ENCODE measurements at places on chromosomes 7 and 10.

GRCh38 chr7:21948887-21949540 is 3.3 kb upstream of the CDCA7L start:
- no peak for DNase-seq

- peak; percentile 53 for DNase-seq
These were observed 506.4 kb upstream of the C7orf33 start for GRCh38 chr7:148084138-148084537.

DNA sequence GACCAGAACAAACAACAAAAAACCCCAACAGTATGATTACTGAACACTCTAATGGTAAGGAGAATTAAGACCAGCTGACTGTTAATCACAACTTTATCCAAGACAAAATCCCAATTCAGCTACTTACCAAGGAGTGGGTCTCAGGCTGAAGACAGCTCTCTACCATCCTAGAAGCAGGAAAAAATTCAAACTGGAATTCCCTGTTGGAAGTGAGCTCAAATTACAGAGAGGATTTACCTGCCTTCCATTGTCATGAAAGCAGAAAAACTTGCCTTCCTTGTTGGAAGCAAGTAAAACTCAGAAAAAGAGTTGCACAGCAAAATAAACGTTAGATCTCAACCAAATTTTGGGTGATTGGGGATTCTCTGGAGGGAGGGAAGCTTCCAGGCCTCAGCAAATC is 20.9 kb downstream of the SPAM1 start:
- no peak for DNase-seq

DNA sequence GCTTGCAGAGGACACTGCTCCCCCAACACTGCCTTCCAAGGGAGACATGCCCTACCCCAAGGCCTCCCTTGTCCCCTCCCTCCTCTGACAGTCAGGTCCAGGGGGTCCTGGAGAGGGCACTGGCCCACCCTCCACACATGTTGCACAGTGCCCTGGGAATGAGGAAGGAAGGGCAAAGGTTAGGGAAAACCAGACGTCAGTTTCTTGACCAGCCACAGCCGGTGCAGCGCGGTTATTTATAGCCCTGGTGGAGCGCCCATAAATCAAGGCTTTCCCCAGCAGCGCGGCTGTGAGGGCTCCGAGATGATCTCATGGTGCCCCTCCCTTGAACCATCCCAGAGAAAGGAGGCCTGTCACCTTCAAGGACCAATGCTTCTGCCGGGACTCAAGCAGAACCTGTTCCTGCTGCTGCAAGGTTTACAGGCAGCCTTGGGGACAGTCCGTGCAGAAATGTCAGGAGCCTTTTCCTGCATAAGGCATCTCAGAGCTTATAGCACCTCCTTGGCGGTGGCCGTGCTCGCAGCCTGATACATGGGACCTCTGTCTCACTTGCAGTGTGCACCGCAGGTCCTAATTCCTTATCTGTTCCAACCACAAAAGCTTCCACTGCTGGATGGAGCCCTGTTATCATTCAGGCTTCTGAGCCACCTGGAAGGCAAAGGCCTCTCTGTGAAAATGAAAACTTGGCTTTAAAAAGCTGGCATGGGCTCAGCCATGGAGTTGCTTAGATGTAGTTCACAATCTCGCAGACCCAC is 127.3 kb downstream of the LHPP start:
- DNase-seq: peak; percentile 61

GRCh38 chr7:128201067-128201689 is 39.9 kb upstream of the LEP start:
- peak; percentile 28 for DNase-seq

DNA sequence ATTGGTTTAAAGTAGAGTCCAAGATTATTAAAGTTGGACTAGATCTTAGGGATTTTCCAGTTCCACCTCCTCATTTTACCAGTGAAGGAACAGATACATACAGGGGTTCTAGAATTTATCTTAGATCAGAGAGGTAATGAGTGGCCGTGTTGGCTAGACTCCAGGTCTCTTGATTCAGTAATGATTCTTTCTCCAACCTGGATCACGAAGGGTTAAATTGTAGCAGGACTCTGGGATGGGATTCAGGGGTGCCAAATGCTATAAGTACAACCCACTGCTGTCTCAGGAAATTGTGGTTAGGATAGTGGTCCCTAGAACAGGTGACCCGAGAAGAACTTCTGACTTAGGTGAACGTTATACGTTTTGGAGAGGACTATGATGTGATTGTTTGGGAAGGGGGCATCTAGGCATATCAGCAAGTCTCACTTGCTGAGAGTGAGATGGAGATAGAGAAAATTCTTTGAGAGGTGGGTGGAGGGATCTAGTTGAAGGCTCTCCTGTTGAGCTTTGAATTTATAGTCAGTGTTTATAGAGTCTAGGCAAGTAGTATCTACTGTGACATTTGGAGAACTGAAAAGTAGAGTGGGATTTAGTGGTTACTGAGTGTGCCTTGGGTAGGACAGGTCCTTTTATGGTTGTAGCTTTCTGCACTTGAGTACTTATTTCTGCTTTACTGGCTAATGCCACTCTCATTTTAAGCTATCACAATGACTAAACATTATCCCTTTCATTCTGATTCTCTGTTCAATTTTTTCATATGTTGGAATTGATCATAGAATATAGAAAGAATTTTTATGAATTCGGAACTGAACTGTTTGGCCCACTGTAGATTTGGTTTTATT is 58.3 kb downstream of the ST7 start:
- no peak for DNase-seq

DNA sequence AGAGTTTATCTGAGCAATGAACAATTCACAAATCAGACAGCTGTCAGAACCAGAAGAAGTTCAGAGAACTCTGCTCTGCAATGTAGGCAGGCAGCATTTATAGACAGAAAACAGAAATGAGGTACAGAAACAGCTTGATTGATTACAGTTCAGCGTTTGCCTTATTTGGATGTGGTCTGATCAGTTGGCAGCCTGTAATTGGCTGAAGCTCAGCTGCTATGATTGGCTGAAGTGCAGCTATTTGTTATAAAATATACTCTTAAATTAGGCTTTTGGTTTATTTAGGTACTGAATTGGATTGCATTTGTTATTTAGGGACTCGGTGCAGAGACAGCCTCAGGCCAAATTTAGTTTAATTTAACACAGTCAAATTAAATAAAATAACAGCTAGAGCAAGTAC is 85.8 kb upstream of the JAZF1 start:
- DNase-seq: no peak

DNA sequence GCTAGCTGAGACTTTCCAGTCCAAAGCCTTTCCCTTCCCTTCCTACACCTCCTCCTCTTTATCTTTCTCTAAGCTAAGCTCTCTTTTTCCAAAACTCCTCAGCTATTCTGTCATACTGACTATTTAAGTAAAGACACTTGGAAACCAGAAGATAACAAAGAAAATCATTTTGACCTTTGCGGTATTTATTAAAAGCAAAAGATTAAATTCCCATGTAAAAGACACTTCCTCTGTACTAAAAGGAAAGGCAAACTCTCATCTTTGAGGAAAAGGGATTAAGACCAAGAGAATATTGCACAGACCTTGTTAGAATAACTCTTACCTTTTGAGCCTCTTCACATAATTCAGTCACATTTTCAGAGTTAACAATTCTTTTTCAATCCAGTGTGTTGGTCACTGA is 15.8 kb downstream of the ST8SIA6 start:
- no peak for DNase-seq

DNA sequence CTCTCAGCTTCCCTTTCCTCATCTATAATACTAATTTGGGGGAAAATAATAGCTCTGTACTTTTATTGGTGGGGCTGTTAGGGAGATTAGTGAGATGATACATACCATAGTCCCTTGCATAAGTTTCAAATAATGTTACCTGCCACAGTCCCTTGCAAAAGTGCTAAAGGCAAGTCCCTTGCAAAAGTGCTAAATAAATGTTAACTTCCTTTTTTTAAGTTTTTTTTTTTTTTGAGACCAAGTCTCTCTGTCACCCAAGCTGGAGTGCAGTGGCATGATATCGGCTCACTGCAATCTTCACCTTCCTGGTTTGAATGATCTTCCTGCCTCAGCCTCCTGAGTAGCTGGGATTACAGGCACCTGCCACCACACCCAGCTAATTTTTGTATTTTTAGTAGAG is 43.4 kb upstream of the SRGN start:
- no peak for DNase-seq

DNA sequence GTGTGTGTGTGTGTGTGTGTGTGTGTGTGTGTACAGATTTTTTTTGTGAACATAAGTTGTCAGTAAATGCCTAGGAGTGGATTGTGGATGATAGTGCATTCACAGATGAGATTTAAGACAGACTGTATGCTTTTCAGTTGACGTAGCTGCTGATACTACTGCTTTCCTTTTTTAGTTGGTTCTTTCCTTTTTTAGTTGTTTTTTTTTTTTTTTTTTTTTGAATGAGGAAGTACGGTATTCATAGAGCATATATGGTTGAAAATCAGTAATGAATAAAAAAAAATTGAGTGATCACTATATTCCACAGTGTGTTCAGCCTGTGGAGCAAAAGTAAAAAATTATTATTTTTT is 80.5 kb downstream of the RBM33 start:
- no peak for DNase-seq

DNA sequence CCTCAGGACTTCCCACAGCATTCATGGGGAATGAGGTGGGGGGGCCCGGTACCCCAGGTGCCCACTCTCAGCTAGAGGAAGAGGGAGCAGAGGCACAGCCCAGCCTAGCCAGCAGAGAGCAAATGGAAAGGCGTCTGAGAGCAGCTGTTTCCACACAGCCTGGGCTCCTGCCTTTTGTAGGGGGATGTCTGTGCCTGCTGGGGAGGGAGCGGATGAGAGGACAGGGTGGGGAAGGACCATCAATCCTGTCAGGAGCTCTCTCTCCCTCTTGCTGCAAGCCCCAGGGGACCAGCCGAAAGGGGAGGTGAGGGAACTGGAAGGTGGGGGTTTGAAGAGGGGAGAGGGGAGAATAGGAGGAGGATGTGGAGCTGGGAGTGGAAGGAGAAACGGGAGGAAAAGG is at the start of gene PKD2L1:
Gene PKD2L1, minus strand, starts transcription at position 150 of the 400 bp plus-strand sequence. Its CDS starts 125 bp downstream, at position 25.
- no peak for DNase-seq

- peak; percentile 76 for DNase-seq
These were observed 132.7 kb downstream of the ELAPOR2 start for GRCh38 chr7:86926732-86927131.

DNA sequence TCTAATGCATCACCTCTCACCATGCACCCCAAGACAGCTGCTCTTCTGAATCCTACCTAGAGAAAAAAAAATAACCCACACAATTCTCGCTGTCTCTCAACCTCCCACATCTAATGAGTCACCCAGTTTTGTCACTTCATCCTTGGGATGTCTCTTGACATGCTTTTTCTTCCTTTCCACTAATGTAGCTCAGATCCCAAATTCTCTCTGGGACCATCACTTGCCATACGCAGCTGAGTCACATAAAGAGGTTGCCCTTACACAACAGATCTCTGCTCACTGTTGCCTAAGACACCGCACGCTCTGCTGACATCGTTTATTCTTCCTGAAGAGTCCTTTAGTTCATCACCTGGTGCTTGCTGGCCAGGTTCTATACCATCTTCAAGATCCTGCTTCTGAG is 606.0 kb upstream of the GALNT17 start:
- DNase-seq: no peak

GRCh38 chr10:21135023-21135931 is 238.2 kb upstream of the NEBL start:
- no peak for DNase-seq

DNA sequence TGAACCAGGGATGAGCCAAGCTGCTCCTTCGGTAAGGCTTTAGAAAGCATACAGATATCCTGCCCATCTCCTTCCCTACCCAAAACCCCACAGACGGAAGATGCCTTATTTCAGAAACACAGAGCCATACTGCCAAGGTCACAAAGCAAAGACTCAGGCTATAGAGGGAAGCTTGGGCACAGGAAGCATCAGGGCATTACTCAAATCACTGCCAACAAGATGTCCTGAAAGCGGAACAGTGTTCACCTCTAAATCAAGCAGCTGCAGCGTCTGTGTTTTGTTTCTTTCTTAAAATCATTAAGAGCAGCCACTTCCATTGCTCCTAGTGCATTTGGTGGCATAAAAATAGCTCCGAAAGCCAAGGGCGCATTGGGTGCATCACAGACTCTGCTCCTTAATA is 307.3 kb downstream of the SORCS1 start:
- DNase-seq: no peak

- DNase-seq: no peak
These were observed 47.1 kb upstream of the DYNC1I1 start for GRCh38 chr7:95725205-95725604.

DNA sequence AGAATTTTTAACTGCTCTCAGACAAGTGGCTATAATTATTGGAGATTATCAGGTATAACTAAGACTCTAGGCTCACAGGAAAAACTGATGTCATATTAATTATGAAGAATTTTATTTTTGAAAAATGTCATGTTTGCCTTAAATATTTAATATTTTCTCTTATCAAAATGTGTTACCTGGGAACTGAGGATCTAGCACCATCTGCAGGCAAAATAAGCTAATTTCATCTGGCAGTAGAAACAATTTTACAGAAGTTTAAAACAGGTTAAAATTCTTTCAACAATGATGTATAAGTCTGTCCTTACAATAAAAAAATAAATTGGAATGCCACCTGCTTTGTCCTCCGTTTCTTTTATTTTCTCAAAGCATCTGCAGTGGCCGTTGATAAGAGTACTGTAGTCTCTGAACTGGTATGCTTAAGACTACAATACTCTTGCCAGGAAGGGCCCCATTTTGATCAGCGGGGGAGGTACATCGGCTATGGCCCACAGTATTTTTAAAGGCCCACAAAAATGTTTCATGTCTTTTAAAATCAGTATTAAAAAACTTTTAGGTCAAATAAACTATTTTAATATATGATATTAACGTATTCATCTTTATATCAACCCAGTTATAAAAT is 81.3 kb downstream of the VWDE start:
- DNase-seq: peak; percentile 14

GRCh38 chr10:131943021-131943814 is 38.5 kb downstream of the BNIP3 start:
- DNase-seq: peak; percentile 31

GRCh38 chr7:118502235-118502634 is 277.7 kb downstream of the ANKRD7 start:
- DNase-seq: no peak

GRCh38 chr7:105229641-105230040 is 159.1 kb downstream of the SRPK2 start:
- no peak for DNase-seq

DNA sequence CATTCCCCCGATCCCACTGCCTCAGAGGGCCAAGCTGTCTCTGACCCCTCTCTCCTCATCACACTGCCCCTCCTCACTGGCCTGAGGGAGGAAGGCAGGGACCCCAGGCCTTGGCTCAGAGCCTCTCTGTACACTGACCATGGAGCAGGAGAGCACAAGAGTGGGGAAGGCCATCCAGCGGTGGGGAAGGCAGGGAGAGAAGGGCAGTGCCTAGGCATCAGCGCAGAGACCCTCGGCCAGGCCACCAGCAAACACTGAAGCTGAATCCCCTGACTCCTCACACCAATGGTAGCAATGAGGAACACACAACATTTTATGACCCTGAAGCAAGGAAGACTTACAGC is 14.8 kb downstream of the OGDHL start:
- no peak for DNase-seq

DNA sequence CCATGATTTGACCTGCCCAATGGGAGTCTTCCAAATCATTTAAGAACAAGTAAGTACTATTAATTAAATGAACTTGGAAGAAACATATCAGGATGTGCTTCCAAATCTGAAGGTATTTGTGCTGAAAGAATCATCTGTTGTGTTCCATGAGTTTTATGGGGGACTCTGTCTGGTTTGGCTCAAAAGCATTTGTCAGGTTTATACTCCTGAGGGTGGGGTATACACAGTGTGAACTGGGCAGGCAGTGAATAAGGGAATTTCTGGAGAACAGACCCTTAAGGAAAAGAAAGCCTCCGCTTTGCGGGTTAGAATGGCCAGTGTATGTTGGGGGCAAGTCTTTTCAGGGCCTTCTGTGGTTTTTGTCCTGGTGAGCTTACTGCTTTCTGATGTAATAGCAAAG is 29.9 kb downstream of the TCF7L2 start:
- DNase-seq: no peak
